T-helper 17 cell (primary cell): ENCODE measurements at places on chromosomes 7 and 10.
A peak's percentile ranks its signal among the peaks of the same experiment; 100 is the strongest.

- H3K27me3 ChIP-seq = no peaks in the 10 kb centered on the region
- no peak for DNase-seq
- H3K4me1 ChIP-seq = peaks cover 27% of the 10 kb centered on the region
Measured at GRCh38 chr10:6128591-6129251, 39.9 kb downstream of the RBM17 start.

- peaks cover 6% of the 10 kb centered on the region for H3K36me3 ChIP-seq
- no peak for DNase-seq
- H3K27me3 ChIP-seq = peaks cover 15% of the 10 kb centered on the region
- peaks cover 26% of the 10 kb centered on the region for H3K4me1 ChIP-seq
- H3K4me3 ChIP-seq = no peak overlapping the region
Measured at GRCh38 chr10:110335314-110336064, 30.8 kb upstream of the SMNDC1 start.

GRCh38 chr10:72274730-72275350, 1.1 kb downstream of the DDIT4 start:
- peak overlapping the region; percentile 97 for H3K27ac ChIP-seq
- H3K27me3 ChIP-seq = no peaks in the 10 kb centered on the region
- peak; percentile 58 for DNase-seq
- peak overlapping the region; percentile 98 for H3K4me3 ChIP-seq

DNA sequence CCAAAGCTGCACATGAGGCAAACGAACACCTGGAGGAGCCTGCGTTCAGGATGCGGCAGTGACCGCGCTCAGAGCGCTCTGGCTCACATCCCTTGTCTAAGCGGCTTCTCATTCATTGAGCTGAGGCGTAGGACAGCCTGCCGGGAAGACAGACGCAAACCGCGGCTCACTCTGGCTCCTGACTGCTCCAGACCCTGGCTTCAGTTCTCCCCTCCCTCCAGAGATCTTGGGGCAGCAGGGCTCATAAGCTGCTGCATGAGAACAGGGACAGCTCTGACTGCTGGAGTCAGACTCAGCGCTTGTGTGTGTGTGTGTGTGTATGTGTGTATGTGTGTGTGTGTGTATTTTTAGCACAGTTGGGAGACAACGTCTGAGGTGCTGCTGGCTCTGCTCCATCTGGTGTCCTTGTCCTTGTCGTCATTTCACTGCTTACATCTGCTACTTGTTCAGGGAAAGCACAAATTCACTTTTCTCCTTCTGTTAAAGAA, 15.8 kb upstream of the LYZL2 start:
- H3K4me3 ChIP-seq = no peak overlapping the region
- H3K36me3 ChIP-seq = peaks cover 3% of the 10 kb centered on the region
- H3K4me1 ChIP-seq = peaks cover 6% of the 10 kb centered on the region
- H3K27ac ChIP-seq = no peak overlapping the region
- peaks cover 74% of the 10 kb centered on the region for H3K27me3 ChIP-seq
- DNase-seq = no peak

DNA sequence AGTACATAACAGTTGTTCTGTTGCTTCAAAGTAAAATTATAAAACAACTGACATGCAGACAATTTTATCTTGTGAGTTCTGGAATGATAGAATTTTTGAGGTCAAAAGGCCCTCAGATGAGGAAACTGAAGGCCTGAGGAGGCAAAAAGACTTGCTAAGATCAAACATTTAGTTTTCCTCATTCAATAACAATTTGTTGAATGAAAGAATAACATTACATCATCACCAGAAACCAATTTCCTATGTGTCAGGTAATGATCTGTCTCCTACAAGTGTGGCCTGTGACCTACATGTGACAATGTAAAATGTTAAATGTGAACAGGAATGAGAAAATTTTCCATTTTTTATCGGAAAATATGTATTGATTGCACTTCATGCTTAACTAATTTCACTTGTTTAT, 16.6 kb upstream of the ASB4 start:
- no peak overlapping the region for H3K4me3 ChIP-seq
- H3K27me3 ChIP-seq = peaks cover 10% of the 10 kb centered on the region
- no peaks in the 10 kb centered on the region for H3K4me1 ChIP-seq
- no peak for DNase-seq
- H3K27ac ChIP-seq = no peak overlapping the region

DNA sequence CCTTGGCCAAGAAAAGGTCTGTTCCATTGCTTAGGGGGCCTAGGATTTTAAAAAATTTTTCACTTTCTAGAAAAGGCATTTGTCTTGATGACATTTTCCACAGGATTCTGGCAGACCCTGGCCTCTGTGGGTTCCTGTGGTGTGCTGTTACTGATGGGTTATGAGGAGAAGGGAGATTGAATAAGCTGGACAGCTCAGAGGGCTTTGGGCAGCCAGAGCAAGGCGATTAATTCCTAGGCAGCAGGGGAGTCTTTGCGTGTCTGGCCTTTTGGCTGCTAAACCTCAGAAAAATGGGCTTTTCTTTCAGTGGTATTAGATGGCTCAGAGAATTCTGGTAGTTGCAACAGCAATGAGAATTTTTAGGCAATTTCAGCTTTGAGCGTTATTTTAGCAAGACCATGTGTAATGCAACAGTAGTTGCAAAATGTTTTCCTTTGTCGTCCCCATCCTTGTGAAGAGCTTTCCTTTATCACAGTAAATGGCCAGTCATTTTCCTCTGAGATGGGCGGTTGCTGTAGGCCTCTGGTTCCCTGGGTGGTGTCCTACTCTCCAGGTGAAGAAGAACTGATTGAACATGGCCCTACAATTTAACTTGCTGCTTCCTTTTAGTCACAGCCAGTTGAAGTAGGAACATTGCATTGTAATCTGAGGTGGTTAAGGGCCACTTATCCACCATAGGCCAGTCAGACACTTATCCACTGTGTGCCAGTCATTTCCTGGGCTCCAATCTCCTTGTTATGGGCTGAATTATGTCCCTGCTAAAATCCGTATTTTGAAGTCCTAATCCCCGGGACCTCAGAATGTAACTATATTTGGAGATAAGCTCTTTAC, 43.2 kb downstream of the SH2D4B start:
- H3K4me1 ChIP-seq = peaks cover 4% of the 10 kb centered on the region
- no peaks in the 10 kb centered on the region for H3K36me3 ChIP-seq
- no peak overlapping the region for H3K27ac ChIP-seq
- DNase-seq = no peak
- H3K4me3 ChIP-seq = no peak overlapping the region

GRCh38 chr7:29875741-29876140, 69.4 kb downstream of the WIPF3 start:
- H3K4me3 ChIP-seq = no peak overlapping the region
- no peaks in the 10 kb centered on the region for H3K36me3 ChIP-seq
- no peak overlapping the region for H3K27ac ChIP-seq
- DNase-seq = no peak
- peaks cover 3% of the 10 kb centered on the region for H3K4me1 ChIP-seq
- H3K27me3 ChIP-seq = peaks cover 57% of the 10 kb centered on the region

- H3K36me3 ChIP-seq = peaks cover 10% of the 10 kb centered on the region
- DNase-seq = no peak
- H3K4me3 ChIP-seq = no peak overlapping the region
- no peak overlapping the region for H3K27ac ChIP-seq
- no peaks in the 10 kb centered on the region for H3K4me1 ChIP-seq
Measured at GRCh38 chr10:60155099-60155877, 234.4 kb downstream of the ANK3 start.

DNA sequence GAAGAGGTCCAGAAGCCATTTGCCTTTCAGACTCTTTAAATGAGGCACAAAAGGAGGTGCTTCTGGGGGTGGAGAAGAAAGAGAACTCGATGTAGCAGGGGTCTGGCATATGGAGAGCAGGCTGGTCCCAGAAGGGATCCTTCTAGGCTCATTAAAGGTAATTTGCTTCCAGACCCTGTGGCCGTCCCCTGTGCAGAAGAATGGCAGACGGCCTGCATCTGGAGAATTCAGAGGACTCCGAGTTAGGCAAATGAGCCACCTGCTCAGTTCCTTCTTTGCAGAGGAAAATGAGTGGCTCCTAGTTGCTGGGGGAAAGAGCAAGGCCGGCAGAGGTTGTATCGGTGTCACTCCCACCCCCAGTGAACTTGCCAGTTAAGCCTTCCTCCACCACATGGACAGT, 73.8 kb upstream of the FAM180A start:
- DNase-seq = no peak
- no peaks in the 10 kb centered on the region for H3K36me3 ChIP-seq
- no peaks in the 10 kb centered on the region for H3K27me3 ChIP-seq

- H3K4me1 ChIP-seq = no peaks in the 10 kb centered on the region
- no peaks in the 10 kb centered on the region for H3K36me3 ChIP-seq
- no peak overlapping the region for H3K27ac ChIP-seq
- H3K4me3 ChIP-seq = no peak overlapping the region
Measured at GRCh38 chr7:83608716-83609115, 40.2 kb downstream of the SEMA3E start.

DNA sequence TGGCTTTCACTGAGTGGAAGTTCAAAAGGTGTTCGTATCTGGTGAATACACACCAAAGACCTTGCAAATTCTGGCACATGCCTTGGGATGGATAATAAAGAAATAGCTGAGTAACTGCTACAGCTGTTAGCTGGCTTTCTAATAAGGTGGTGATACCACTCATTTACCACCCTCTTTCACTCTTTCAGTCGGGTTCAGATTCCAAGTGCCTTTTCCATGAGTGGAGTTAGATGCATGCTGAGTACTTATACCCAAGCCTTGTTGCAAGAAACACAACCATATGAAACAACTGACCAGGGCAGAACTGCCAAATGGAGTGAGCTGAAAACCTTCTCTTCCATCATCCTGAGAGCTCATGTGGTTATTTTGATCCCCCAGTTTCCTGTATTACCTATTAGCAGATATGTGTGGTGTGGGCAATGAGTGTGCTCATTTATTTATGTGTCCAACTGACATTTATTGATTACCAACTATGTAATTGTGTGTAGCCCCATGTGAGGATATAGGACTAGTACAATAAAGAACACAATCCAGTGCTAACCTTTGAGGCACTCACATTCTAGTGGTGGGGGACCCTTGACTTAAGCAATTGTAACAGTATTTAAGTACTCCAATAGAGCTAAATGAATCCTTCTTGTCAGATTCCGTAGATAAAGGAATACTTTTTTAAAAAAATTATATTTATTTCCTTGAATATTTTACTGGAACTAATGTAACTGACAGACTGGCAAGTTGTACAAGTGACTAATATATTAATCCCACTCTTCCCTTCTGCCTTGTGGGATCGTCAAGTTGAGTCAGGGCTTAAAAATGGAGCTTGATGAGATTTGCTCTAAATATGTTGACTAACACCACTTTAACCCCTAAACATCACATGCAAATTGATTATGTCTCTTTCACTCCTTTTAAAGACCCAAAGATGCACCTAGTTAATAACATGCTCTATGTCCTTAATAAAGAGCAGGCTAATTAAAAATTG, 124.7 kb downstream of the ARID5B start:
- no peak overlapping the region for H3K27ac ChIP-seq
- no peaks in the 10 kb centered on the region for H3K36me3 ChIP-seq
- no peak overlapping the region for H3K4me3 ChIP-seq
- no peak for DNase-seq
- no peaks in the 10 kb centered on the region for H3K27me3 ChIP-seq

GRCh38 chr10:128608791-128609190, 482.6 kb upstream of the MKI67 start:
- H3K36me3 ChIP-seq = no peaks in the 10 kb centered on the region
- peaks cover 11% of the 10 kb centered on the region for H3K27me3 ChIP-seq
- no peak overlapping the region for H3K4me3 ChIP-seq
- no peaks in the 10 kb centered on the region for H3K4me1 ChIP-seq

DNA sequence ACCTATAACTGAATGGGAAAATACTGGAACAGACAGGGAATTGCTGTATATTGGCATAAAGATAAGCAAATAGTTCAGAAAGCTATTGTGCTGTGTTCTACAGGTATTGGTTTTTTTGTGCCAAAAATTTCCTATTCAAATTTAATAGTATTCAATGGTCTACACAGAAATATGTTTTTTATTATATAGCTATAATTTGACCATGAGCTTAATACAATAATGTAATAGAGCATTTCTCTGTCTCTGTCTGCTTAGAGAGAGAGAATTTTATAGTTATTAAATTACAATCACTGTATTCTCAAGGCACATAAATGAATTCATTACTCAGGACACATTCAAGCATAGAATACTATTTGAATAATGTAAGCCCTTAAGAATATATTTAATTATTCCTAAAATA, 62.3 kb upstream of the FZD8 start:
- no peak overlapping the region for H3K27ac ChIP-seq
- H3K36me3 ChIP-seq = no peaks in the 10 kb centered on the region
- H3K4me1 ChIP-seq = no peaks in the 10 kb centered on the region
- no peak for DNase-seq

GRCh38 chr10:101031796-101032636, 982 bp downstream of the SFXN3 start:
- peaks cover 12% of the 10 kb centered on the region for H3K27me3 ChIP-seq
- H3K4me3 ChIP-seq = peak overlapping the region; percentile 97
- peaks cover 3% of the 10 kb centered on the region for H3K36me3 ChIP-seq

DNA sequence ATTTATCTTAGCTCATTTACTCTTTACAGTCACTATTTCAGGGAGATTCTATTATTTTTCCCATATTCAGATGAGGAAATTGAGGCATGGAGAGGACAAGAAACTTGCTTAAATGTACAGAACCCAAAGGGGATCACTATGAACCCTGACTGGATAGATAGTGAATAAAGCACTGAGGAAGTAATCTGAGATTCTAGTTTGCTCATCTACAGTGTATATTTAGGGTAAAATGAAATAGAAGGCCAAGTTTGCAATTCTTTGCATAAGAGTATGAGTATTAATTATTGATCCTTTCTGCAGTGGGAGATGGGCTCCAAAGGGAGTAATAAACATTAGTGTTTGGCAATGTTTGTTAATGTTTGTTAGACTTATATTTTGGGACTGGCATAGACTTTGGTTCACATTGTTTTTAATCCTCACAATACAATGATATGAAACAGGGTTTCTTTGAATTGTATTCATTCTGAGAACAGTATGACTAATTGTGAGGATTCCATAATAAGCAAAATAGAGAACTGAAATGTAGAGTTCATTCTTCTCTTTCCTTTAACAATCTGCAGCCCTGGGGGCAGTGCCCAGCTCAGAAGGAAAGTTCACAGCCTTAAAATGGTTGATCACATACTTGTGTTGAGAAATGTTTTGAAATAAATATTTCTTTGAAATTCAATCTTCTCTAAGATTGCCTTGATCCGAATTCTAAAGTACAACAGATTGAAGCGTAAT, 131.0 kb upstream of the ZNF804B start:
- DNase-seq = no peak
- H3K36me3 ChIP-seq = no peaks in the 10 kb centered on the region
- H3K4me1 ChIP-seq = no peaks in the 10 kb centered on the region

- H3K4me3 ChIP-seq = no peak overlapping the region
- DNase-seq = no peak
- no peaks in the 10 kb centered on the region for H3K27me3 ChIP-seq
- H3K27ac ChIP-seq = no peak overlapping the region
- peaks cover 14% of the 10 kb centered on the region for H3K4me1 ChIP-seq
Measured at GRCh38 chr7:112880818-112881418, 90.7 kb upstream of the TMEM168 start.

GRCh38 chr10:60358282-60358681, 31.4 kb downstream of the ANK3 start:
- H3K4me1 ChIP-seq = no peaks in the 10 kb centered on the region
- H3K27ac ChIP-seq = no peak overlapping the region
- H3K4me3 ChIP-seq = no peak overlapping the region
